Esophagus (tissue), 2 donors: ENCODE measurements at places on chromosomes 2 and 18. TPM values are rescaled to one million over a fixed set of nuclear protein-coding genes. Genes with fewer than 3 reads are reported as not detected.

The FBLN7 gene
- 0.33 TPM for polyA plus RNA-seq

The KIAA2012 gene
- not detected for polyA plus RNA-seq

The PAX3 gene
- polyA plus RNA-seq = not detected

The SYT4 gene
- polyA plus RNA-seq = not detected

The FAM161A gene
- polyA plus RNA-seq = 1.1 TPM

The LHCGR gene
- polyA plus RNA-seq = 1.1 TPM

The REG3A gene
- polyA plus RNA-seq = 1.5 TPM

The PSMA8 gene
- polyA plus RNA-seq = 0.04 TPM

The TBC1D8 gene
- 19.4 TPM for polyA plus RNA-seq

The SIX3 gene
- polyA plus RNA-seq = not detected

The L3MBTL4 gene
- polyA plus RNA-seq = 2.0 TPM

The CCDC141 gene
- polyA plus RNA-seq = 0.01 TPM

The CYP26B1 gene
- 1.7 TPM for polyA plus RNA-seq

The CXCR4 gene
- 5.1 TPM for polyA plus RNA-seq

The ITGB6 gene
- polyA plus RNA-seq = 9.1 TPM

The IL1R2 gene
- 67.2 TPM for polyA plus RNA-seq
